ENCODE measurements at places on chromosomes 2 and 18.

DNA sequence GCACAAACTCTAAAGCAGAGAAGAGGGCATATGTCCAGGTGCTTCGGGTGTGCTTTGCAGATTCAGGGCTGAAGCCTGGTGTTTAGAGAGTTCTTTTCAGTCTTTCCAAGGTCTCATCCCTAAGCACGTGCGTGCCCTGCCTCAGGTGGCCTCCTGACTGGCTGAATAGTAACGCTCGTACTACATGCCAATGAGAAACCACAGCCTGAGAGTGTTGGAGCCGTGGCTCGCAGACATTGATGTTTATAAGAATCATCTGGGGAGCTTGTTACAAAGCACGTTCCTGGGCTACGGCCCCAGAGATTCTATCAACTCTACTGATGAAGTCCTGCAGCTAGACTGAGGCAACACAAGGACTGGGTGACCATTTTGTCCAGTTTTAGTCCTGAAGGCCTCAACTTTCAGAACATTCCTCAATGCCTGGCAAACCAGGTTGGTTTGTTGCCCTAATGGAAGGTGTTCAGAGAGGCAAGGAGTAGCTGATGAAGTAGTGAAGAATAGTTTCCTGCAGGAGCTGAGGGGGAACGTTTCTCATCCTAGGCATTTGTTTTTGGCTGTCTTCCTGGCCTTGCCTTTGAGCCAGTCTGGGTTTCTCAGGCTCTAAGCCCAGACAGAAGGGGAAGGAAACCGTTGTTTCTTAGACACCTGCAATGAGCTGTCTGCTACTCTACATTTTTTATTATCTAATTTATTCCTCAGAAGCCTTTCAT, 31.5 kb upstream of the HAAO start:
- no peak for DNase-seq

DNA sequence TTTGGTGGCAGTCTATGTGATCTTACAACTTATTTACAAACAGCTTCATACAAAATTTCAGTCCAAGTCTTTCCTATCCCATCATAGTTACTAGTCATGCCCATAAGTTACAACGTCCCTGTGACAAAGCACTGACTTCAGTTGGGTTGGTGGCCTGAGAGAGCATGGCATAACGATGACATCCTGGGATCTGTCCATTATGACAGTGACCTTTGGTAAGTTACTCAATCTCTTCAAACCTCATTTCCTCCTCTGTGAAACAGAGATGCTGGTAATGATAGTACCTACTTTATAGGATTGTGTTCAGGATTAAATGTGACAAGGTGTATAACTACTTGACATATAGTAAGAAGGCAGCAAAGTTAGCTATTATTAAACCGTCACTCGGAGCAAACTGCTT, 55.4 kb upstream of the ATP5MC3 start:
- no peak for DNase-seq

DNA sequence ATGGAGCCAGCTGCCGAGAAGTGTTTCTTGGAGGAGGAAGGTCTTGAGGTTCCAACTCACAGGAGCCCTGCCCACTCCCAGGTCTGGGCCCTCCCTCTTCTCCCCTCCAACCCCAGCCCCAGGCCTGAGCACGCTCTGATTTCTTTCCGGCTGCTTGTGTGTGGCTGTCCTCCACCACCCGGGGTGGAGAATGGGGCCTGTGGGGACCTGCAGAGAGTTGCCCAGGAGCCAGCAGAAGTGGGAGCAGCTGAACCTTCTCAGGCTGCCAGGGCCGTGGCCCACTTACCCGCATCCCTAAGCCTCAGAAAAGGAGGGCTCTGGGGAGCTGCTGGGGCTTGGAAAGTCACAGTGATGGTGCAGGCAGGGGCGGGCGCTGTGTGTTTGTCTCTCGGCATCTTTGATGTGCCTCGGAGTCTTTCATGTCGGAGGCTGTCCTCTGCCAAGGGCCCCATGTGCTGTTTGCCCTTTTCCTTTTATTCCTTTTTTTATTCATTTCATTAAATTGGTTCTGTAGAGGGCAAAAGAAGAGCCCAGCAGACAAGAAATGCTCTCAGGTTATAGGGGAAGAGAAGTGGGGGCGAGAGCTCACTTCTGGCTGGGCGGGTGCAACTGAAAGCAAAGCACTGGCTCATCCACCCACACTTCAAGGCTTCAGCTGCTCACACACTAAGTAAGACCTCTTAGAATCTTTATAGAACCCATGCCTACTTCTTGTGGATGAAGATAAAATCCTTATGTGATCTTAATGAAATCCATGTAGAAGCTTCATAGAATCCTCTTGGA, 52.5 kb downstream of the SDC1 start:
- DNase-seq, result no peak

DNA sequence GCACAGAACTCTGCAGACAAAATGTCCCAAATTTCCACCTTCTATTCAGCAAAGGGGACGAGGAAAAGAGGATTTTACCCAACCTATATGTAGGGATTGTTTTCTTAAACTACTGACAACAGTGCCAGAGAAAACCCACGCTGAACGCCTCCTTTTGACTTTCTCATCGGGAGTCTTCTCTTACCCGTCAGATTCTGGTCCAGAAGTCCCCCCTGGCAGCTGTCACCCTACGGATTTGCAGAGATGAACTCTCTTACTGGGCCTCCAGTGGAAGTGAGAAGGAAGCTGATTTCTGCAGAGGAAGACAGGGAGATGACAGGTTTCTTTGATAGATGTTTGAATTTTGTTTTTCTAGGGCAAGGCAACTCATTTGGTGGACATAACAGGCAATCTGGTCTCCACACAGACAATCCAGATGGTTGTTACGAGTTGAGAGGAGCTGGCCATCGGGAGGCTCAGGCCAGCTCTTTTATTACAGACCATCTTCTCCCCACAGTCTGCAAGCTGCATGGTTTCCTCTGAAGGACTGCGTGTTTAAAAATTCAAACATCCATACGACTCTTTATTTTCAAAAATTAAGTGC, 804.3 kb downstream of the RNF144A start:
- no peak for DNase-seq

DNA sequence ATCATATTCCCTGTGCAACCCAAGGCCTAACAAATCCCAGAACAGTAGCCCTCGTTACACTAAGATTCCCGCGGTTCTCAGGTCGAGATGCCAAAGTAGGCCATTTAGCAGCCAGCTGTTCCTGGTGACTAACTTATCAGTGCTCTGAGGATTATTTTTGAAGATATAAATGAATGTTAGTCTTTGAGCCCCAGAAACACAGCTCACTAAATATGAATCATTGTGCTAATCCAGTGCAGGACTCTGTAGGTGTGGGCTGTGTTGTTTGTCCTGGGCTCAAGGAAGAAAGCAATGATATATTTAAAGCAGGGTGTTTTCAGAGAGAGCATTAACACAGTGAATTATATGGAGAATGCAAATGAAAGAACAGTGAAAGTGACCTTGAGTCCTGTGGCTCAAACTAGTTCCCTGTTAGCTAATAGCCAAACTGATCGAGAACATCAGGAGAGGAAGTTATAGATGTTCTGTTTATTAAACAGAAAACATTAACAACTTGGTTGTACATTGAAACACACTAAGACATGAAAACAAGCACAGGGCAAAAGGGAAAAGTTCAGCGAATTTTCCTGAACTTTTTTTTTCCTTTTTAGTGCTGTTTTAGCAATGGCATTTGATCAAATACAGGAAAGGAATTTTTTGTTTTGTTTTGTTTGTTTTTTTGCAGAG, 228.3 kb downstream of the RNF152 start:
- DNase-seq, result no peak

- DNase-seq, result no peak
Measured at GRCh38 chr2:233857511-233858141, 3.3 kb upstream of the HJURP start.

GRCh38 chr2:167534443-167534842, 646.2 kb downstream of the XIRP2 start:
- DNase-seq, result no peak

DNA sequence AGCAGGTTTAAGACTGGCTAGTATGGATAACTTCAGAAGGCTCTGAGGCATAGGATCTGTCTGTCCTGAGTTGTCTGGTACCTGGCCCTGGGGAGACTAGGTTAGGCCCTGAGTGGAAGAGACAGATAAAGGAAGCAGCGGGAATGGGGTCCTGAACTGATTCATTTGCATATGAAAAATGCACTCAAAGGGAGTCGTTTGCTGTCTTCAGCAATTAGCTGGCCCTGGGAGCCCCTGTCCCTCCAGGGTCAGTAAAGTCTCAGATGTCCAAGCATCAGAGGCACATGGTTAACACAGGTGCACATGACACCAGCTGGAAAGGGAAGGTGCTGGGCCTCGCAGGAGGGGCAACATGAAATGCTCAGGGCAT, 172.4 kb downstream of the ACOXL start:
- no peak for DNase-seq

DNA sequence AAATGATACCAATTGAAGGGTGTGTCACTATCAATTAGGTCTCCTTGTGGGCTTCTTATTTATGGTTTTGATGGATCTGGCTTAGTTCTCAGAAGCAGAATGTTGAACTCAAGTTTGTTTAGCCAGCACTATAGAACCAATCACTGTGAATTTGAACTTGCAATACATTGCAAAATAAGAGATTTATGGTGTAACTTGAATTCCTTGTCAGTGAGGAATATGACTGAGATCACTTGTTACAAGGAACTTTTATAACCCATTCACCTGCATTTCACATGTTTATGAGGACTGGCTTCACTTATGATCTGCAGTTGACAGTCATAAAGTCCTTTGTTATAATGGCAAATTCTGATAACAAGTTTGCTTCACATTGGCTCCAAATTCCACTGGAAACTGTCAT, 9.8 kb downstream of the GATA6 start:
- no peak for DNase-seq

DNA sequence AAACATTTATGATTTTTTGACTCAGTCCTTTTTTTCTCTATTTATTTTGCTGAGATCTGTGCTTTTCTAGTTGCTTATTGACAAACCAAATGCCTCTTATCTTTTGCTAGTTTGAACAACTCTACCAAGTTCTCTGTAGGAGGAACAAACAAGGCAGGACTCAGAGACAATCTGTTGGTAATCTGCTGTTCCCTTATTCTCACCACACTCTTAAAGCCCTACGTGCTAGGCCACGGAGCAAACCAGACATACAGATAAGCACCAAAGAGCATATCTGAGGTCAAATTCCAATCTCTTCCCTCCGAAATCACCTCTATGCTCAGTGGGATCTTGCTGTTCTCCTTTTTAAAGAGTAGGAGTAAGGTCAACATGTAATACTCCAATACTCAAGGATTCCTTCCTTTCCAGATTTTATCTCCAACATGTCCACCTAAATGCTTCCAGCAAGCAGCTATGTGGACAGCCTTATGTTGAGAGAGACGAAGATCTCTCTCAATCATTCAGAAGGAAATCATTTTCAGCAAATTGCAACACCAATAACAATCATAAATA, 18.4 kb downstream of the FN1 start:
- no peak for DNase-seq

DNA sequence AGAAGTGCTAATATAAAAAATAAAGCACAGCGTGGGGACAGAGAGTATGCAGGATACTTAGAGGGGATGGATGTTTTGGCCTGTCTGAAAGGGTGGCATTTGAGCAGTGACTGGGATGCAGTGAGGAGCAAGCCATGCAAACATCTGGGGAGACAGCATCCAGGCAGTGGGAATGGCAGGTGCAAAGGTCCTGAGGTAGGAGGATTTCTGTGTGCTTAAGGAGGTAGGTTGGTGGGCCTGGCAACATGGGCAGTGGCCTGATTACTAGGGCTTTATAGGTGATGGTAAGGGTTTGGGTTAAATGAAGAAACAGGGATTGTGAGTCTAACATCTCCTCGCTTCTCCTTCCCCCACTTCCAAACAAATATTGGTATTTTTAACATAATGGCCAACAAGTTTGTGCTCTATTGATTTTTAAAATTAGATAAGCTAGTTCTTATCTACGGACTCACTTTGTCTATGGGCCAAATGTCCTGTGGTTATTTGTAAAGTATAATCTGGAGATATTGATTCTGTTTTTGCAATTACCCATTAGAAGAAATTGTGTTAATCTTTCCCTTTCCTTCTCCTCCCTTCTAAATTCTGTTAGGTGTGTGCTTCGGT, 2.4 kb downstream of the AOX1 start:
- DNase-seq, result no peak

- DNase-seq, result no peak
Measured at GRCh38 chr2:19810148-19810547, 91.6 kb downstream of the TTC32 start.

- no peak for DNase-seq
Measured at GRCh38 chr2:202261531-202261930, 4.0 kb upstream of the NOP58 start.

DNA sequence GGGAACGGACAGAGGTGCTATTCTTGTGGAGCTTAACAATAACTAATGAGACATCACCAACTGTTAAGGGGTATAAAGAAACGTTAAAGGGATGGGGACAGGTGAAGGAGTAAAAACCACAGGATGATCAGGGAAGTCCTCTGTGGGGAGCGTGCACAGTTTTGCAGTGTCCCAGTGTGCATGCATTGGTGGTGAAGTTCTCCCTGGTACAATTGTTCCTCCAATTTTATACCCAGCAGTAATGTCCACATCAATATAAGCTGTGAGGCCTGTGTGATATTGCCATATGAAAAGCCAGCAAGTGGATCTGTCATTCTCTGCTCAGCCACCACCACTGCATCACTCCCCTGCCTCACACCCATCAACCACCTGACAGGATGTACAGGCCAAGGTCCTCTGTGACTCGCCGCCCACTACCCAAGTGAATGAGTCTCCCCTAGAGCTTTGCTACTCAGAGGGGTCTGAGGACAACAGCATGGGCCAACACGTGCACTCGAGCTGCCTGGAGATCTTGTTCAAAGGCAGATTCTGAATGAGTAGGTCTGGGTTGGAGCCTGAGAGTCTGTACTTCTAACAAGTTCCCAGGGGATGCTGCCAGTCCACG, 4.6 kb downstream of the MLPH start:
- DNase-seq, result no peak

GRCh38 chr2:16650287-16651249, 15.1 kb downstream of the CYRIA start:
- no peak for DNase-seq

GRCh38 chr2:157304811-157305722, 20.6 kb downstream of the ERMN start:
- DNase-seq, result no peak

- DNase-seq, result no peak
Measured at GRCh38 chr2:72172478-72172877, 24.8 kb upstream of the CYP26B1 start.

GRCh38 chr18:27921392-27921791, 255.5 kb downstream of the CDH2 start:
- DNase-seq, result no peak

DNA sequence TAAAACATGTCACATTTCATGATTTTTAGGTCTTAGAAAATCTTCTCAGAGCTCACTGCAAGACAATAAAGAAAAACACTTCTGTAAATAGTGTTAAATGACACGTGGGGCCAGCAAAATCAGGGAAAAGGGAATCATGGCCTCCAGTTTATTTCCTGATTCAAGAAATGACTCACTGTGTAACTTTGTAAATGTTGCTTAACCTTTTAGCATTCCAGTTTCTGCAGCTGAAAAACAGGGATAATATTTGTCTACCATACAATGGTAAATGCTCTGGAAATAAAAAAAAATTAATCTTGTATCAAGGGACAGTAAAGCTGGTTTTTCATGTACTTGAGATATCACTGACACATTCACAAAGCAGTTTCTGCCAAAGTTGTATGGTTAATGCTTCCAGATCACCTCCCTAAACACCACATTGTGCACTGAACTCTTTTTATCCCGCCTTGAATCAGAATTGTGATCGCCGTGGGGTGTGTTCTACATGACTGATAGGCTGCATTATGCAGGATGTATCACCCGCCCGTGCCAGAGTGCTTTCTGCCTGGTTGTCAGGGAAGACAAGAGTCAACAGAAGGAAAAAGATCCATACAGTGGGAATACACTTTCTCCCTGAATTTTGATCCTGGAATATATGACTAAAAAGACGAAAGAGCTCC, 238.8 kb downstream of the IKZF2 start:
- no peak for DNase-seq
